Hypothalamus (tissue), 51 donors: ENCODE measurements at places on chromosomes 12 and 14.

- no peak for DNase-seq
Observed at GRCh38 chr12:13980538-13981295, 685 bp downstream of the GRIN2B start.

GRCh38 chr12:80625901-80626300 is 81.5 kb upstream of the MYF6 start:
- no peak for DNase-seq

- no peak for DNase-seq
Observed at GRCh38 chr12:22399464-22400180, 65.1 kb upstream of the ST8SIA1 start.

DNA sequence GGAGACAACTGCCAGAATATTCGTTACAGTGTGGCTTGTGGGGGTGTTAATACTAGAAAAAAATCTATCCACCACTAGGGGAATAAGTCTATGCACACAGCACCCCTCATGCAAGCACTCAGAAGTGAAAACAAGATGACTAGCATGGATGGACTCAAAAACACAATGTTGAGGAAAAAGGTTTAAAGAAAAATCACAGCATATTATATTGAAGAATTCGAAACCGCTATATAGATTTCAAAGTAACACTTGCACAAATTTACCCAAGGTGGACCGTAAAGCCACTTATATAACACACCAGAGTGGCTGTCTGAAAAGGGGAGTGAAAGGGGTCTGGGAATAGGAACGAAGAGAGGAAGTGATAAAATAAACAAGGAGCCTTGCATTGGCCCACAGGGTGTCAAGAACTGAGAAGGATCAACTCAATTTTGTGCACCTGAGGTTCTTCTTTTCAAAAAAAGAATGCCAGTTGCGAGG is 544 bp downstream of the ABCD4 start:
- DNase-seq: no peak

DNA sequence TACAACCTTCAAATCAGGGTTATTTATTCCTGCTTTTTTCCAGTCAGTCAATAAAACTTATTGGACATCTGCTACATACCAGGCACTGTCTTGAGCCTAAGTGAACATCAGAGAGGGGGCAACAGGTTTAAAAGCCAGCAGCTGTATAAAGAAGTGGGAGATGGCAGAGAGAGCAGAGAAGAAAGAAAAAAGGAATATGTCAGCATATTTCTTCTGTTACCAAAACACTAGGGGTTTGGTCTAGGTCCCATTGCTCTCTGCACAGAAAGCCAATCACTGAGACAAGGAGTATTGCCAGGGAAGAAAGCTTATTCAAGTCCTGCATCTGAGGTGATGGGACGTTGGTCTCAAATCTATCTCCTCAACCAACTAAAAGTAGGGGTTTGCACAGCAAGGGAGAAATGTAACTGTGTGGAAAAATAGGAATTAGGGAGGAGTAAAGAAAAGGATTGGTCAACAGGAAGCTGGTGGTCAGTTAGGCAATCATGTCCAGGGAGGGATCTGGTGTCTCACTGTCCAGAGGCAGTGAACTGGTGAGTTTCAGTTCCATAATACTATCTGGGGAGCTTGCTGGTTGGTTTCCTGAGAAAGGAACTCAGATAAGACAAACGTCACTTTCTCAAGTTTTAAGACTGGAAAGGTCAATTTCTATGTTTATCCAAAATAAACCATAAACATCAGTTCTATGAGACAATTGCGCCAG is 107.5 kb downstream of the PHLDA1 start:
- DNase-seq: no peak

- no peak for DNase-seq
Observed at GRCh38 chr14:62308891-62309290, 546.7 kb downstream of the SNAPC1 start.

DNA sequence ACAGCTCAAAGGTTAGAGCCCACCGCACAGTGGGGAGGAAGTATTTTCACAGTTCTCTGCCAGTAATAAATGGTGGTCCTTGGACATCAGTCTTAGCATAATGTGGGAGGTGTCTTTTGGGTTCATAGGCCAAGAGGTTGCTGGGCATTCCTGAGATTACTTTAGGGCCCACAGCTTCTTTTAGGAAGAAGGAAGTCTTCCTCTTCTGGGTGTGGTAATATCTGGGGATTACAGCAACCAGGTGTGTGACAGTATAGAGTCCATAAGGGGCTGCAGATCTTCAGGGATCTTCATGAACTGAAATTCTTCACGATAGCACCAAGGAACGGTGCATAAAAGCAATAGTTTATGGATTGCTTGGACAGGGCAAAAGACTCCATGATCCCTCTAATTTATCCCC is 56.2 kb upstream of the PTGR2 start:
- DNase-seq: no peak

DNA sequence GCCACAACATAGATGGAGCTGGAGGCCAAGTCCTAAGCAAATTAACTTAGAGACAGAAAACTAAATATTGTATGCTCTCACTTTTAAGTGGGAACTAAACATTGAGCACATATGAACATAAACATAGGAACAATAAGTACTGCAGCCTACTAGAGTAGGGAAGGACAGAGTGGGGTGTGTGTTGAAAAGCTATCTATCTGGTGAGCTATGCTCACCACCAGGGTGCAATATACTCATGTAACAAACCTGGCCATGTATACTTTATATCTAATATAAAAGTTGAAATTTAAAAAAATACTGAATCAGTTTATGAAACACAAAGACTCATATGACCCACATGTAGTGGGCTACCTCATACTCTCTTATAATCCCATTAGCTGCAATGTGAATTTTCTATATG is 1305.0 kb downstream of the LRFN5 start:
- DNase-seq: no peak

DNA sequence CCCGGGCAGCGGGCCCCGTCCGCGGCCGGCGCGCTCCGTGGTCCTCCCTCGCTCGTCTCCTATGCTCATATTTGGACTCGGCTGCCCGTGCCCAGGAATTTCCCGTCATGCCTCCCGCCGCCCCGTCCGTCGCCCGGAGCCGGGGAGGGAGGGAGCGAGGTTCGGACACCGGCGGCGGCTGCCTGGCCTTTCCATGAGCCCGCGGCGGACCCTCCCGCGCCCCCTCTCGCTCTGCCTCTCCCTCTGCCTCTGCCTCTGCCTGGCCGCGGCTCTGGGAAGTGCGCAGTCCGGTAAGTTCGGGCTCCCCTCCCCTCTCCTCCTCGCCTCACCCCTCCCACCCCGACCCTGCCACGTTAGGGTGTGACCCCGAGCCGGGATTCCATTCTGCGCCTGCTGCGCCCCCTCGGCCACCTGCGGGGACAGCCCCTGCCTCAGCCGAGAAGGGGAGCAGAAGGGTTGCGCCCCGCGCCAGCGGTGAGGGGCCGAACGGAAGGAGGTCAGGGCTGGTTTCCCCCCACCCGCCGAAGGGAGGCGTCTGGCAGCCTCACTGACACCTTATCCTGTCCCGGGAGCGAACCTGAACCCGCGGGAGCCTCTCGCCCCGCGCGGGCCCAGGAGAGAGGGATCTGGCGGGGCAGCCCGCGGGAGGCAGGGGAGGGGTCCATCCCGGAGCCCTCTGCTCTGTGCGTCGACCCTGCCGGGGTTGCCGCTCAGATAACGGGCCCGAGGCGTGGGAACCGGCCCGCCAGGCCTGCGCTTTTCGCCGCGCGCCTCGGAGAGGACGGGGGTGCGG is at the start of gene MSRB3:
MSRB3 (plus strand) TSS at position 108 of the 793 bp plus-strand sequence. CDS start 29,897 bp downstream, outside the sequence.
- DNase-seq: peak; percentile 5

- DNase-seq: no peak
Observed at GRCh38 chr14:23071921-23072539, 14.7 kb upstream of the CDH24 start.

GRCh38 chr14:49946320-49947141 is 53.6 kb downstream of the ARF6 start:
- DNase-seq: no peak

DNA sequence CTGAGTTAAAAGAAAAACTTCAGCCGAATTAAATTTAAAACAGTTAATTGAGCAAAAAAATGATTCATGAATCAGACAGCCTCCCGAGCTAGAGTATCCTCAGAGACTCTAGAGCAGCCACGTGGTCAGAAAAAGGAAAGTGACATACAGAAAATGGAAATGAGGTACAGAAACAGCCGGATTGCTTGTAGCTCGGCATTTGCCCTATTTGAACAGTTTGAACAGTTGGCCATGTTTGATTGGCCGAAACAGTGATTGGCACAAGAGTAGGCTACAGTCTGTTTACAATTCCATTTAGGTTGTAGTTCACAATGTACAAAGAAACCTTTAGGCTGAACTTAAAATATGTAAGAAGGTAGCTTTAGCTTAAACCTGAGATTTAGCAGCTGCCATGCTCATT is 12.9 kb upstream of the OXA1L start:
- no peak for DNase-seq

DNA sequence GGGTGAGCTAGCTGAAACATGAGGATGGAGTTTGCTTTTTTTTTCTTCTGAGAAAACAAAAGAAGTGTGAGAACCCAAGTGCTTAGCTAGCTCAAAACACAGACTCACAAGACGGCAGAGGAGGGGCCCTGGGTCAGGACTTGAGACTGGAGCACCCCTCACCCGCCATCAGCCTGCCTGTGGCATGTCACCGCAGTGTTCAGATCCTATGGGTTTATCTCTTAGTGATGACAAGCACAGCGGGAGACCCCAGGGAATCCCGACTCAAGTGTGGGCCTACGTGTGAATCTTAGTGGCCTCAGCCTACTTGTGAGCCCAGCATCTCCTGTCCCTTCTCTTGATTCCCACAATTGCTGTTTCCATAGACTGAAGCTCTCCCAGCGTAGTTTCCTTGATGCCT is 22.9 kb downstream of the DYRK4 start:
- no peak for DNase-seq

GRCh38 chr14:51852541-51852940 is 7.9 kb upstream of the GNG2 start:
- DNase-seq: no peak

- no peak for DNase-seq
Observed at GRCh38 chr12:132131952-132132351, 12.2 kb downstream of the DDX51 start.

GRCh38 chr14:83416476-83416875 is 1882.8 kb upstream of the SEL1L start:
- DNase-seq: no peak

- DNase-seq: no peak
Observed at GRCh38 chr12:103085541-103085940, 128.1 kb downstream of the ASCL1 start.

DNA sequence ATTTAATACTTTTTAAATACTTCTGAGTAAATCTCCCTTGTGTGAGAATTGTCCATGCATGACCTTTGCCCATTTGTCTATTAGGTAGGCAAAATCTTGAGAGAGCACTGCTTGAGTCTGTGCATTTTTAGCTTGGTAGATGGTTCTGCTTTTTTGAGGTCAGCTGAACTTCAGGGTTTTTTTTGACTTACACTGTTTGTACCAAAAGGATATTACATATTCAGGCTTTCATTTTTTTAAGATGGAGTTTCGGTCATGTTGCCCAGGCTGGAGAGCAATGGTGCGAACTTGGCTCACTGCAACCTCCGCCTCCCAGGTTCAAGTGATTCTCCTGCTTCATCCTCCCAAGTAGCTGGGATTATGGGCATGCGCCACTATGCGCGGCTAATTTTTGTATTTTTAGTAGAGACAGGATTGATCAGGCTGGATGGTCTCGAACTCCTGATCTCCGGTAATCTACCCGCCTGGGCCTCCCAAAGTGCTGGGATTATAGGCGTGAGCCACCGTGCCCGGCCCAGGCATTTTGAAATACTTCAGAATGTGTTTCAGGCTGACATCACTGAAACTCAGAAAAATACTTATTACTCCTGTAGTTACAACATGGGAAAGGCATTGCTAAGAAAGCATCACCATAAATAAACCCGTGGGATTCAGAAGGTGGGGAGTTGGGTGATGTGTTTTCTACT is 11.1 kb downstream of the RASSF3 start:
- DNase-seq: no peak

DNA sequence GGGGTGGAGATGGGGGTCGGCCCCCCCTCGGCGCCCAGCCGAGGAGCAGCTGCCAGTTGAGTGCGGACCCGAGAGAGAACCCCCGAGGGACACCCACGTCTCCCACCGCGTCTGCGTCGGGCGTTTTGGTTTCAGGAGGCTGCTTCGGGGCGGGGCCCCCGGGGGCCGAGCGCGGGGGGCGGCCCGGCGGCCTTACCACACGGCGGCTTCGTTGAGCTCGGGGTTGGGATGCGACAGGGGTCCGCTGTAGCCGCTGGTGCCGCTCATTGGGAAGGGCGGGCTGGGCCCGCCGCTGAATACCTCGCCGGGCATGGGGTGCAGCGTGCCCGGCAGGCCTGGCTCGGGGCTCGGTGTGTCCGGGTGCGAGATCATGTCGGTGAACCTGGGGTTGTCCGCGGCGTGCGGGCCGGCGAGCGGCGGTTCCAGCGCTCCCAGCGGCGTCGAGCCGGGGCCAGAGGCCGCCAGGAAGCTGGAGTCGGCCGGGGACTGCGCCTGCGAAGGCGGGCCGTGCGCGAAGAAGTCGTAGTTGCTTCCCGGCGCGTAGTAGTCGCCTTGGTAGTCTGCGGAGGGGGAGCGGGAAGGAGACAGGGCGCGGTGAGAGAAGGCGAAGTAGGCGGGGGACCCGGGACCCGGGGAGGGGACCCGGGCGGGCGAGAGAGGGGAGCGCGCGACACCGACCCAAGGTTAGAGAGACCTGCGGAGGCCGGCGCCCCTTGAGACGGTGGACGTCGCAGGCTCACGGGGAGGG is 8.5 kb downstream of the LHX5 start:
- DNase-seq: no peak
